ENCODE measurements at places on chromosomes 12 and 14.

DNA sequence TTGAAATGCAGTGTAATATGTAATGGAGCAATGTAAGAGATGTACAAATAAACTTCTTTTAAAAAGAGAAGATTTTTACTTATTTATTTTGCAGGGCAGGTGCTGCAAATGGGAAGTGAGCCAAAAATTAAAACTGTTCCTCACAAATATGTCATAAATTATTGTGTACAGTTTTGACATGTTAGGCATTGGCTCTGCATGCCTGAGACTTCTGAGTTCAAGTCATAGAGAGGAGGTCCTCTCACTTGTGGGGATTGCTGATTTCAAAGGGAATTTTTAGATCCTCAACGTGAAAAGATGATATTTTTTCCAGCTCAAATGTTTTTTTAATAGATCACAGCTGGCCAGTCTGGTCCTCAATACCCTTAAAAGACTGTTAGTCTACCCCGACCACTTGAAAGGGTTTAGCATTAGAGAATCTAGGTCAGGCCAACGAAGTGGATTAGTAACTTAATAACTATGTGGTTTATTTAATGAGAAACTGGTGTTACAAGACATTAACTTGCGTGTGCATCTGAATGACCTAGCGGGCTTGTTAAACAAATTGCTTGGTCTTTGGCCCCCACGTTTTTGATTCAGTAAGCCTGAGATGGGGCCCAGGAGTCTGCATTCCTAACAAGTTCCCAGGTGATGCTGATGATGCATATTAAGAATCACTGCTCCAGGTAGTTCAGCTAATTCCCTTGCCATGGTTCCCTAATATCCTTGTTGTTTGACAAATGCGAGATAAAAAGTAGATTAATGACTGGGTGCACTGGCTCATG lies 30.9 kb upstream of the WDR89 start:
- no peak for DNase-seq

GRCh38 chr14:22932146-22932545 lies 3.0 kb upstream of the PRMT5 start:
- DNase-seq: no peak

DNA sequence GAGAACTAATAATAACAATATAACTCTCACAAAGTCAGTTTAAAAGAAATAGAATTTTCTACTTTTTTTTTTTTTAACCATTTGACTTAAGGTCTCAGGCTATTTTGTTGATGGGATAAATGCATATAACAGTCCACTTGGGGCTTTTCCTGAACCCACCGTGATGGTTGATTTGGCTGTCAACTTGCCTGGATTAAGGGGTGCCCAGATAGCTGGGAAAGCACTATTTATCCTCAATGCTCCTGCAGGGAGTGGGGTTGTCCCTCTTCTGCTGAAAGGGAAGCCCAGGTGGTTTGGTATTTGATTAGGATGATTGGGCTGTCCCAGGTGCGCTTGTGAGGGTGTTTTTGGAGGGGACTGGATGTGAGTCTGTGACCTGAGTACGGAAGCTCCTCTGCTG lies 114.9 kb downstream of the AACS start:
- DNase-seq: no peak

DNA sequence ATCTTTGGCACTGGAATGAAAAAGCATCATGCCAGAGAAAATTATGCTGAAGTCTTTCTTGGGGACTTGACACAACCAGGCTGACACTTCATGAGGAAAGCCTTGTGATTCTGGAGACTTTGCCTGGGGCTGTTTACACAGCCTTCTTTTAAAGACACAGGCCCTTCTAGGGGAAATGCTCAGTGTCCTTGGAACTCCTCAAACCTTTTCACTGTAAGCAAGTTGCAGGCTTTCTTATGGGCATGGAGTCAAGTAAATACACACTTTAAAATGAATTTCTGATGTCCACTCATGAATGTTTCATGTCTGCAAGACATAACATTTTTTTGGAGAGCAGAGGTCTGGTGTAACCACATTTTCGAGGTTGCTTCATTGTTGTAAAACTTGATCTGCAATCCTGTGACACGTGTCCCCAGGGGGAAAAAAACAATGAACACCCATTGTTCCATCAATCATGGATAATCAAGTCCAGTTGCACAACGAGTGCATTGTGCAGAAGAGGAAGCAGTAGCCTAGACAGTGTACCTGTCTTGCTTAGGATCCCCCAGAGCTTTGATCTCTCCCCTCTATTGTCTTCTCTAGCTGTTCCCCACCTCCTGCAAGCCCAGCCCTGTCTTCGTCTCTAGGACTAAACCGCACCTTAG lies 155.1 kb upstream of the PRICKLE1 start:
- DNase-seq: peak; percentile 88

- DNase-seq: no peak
Observed at GRCh38 chr12:8696442-8697090, 1.2 kb upstream of the RIMKLB start.

DNA sequence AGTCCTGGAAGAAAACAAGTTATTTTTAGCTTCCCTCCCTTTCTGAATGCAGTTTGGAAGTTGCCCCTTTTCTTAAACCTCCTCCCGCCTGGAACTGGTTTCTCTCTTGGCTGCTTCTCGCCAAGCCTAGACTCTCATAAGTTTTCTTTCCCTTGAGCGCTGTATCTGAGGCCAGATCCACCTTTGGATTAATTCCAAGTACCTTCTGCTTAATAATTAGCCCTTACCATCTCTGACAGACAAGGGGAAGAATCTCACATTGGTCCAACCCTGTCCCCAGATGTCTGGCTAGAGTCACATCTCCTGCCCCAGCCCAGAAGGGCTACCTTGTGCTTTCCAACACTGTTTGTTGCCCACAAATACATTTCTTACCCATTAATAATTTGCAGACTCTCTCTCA lies 161.8 kb upstream of the RGS6 start:
- no peak for DNase-seq

- DNase-seq: peak; percentile 4
Observed at GRCh38 chr12:21239866-21240265, 94.9 kb downstream of the SLCO1A2 start.

DNA sequence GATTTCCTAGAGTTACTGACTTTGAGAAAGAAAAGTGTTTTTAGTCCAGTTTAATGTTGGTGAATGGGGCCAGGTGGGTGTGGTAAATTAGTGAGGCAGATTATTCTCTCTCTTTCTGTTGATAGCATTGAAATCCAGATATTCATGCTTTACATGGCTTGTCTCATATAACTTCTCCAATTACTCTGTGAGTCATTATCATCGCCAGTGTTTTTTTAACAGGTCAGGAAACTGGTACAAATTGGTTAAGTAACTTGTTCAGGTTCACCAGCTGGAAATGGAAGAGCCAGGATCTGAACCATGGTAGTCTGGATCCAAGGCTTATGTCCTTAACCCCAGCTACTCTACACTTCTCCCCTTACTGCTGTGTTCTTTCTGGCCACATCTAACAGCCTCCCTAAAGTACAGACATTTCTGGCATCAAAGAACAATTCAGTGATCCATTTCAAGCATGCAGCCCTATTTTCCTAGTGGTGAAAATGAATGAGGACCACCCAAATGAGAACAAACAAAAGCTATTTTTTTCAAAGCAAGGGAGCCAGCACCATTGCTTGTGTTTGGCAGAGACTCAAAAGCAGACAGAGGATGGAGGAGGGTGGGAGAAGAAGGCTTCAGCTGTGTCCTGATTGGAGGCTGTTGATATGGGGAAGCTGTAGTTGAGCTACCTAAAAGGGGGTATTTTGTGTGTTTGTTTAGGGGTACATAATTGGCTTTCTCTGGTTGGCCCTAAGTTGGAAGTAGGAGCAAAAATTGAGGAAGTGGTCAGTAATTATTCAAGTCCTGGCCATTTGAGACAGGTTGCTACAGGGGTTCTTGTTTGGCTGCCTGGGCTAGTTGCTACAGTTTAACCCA lies 1.7 kb downstream of the IRAK3 start:
- peak; percentile 58 for DNase-seq

DNA sequence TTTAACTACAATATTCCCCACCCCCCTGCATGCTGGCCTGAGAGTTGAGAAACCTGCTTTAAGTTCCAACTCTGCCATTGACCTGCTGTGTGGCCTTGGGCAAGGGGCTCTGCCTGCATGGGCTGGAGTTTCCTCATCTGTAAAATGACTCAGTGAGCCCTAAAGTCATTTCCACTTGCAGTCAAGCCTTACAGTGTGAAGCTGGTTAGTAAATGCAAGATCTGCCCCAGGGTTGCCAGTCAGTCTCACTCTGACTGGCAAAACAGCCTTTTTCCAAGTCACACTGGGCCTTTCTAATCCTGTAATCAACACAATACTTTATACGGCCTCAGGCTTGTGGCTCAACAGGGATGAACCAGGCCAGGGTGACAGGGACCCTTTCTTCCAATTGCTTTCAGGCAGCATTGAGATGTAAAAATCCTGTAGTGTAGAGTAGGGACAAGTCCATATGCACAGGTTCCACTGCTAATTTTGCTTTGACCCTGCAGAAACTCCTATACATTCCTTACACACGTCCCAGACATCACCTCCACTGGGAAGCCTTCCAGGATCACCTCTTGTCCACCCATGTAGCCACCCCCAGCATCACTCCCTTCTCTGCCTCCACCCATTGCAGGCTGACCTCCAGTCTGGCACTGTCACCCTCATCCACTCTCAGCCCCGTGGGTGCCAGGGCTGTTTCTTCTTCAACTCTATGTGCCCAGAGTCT lies 42.6 kb upstream of the PRIMA1 start:
- no peak for DNase-seq

GRCh38 chr12:109988274-109988673 lies 7.9 kb downstream of the GIT2 start:
- no peak for DNase-seq

DNA sequence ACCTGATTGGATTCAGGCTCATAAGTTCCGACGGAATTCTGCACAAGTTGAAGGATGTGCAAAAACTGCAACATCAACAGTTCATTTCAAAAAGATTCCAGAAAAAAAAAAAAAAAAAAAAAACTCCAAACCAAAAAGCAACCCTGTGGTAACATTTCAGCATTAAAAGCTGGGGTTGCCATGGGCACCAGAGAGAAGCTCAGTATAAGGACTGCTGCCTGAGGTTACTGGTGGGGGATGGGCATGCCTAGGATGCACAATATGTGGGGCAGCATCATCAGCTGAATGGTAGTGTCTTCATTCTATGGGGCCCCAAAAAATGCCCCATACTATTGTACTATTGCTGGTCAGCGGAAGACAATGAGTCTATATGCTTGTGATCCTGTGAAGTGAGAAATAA lies 44.7 kb downstream of the MBIP start:
- no peak for DNase-seq

DNA sequence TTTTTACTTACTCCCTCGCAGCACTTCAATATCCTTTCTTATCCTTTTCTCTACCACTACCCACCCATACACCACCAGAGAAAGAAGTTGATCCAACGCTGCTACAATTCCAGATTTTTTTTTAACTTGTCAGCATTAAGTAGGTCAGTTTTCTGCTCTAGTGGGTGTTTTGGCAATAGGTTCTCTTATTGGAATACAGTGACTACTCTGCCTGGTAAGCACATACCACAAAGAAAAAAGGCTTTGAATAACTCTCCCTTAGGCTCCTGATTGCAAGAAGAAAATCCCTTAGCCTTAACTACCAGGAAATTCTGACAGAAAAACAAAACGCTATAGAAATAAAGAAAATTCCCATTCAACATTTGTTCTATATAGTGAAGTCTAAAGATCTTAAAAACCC lies 72.0 kb downstream of the NUMB start:
- no peak for DNase-seq

DNA sequence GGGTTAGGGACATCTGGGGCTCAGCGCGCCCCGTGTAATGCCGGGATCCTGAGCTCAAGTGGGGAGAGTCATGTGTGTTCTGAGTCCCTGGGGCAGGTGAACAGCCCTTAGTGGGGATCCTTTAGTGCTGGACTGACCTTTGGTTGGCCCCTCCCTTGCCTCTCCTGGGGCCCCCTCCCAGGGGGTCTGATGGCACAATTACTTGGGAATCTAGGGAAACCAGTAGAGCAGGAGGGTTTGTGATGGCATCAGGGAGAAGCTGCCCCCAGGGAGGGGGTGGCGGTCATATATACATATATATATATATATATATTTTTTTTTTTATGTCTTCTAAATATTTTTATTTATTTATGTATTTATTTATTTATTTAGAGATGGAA lies at the start of gene MORN3:
Gene MORN3 (minus strand): TSS at position 134 of the 380 bp plus-strand sequence. CDS start 171 bp downstream, outside the sequence.
- no peak for DNase-seq

DNA sequence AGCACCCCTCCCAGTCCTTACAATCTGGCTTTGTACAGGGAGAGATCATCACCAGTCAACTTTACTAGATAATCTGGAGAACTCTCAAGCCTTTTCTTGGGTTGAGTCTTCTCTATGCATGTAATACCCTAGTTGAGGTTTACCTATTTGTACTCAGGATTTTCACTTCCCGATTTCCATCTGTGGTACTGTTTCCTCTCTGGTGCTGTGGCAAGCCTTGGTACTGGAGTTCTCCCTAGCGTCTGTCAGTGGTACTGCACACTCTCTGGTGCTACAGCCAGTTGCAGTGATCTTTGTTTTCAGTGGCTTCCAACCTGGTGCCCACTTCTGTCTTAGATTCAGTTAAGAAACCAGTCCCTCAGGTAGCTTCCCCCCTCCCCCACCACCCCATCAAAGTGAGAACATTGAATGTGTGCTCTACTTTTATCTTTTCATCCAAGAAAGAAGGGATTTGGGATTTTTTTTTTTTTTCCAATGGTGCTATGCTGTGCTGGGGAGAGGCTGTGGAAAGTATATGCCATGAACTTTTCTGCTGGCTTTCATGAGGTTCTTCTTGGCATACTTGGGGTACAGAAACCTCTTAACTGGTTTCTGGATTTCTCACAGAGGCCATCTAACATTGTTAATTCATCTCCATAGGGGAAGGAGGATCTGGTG lies 69.4 kb upstream of the EVL start:
- DNase-seq: peak; percentile 49

DNA sequence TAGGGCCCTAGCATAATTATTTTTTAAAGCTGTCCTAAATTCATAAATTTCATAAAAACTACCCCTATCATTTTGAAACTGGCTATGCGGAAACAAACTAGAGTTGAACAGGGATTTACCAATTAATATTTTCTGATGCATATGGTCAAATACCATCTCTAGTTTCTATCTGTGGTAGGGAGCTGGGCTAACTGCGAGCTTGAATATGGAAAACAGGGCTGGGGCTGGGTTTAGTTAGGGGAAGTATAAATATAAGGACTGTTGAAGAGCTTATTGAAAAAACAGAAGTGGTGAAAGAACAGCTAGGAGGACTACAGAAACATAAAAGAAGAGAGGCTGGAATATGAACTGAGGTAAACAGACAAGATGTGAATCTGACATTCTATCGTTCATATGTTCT lies 91.8 kb downstream of the SLC38A1 start:
- no peak for DNase-seq

GRCh38 chr14:32514681-32515080 lies 185.6 kb downstream of the AKAP6 start:
- DNase-seq: no peak

DNA sequence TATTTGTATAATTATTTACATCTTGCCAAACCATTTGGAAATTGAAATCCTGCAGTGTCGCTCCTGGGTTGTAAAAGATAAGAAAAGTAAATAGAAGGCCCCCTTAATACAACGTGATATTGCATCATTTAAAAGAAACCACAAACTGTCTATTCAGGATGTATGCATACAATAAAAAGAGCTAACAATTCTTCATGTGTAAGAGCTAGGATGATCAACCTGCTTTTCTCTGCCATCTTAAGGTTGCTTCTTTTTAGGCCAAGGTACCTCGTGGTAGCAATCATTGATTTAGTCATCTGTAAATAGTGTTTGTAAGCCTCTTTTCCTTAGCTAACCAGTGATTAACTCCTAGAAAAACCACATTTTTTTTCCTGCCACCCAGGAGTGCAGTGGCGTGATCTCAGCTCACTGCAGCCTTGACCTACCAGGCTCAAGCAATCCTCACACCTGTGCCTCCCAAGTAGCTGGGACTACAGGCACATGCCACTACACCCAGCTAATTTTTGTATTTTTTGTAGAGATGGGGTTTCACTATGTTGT lies 3.3 kb upstream of the USP44 start:
- no peak for DNase-seq

- no peak for DNase-seq
Observed at GRCh38 chr12:3272958-3273357, 195.8 kb downstream of the TSPAN9 start.
